Diencephalon (tissue), 1 donor: ENCODE measurements at places on chromosomes 7 and 10. TPM values are rescaled to one million over a fixed set of nuclear protein-coding genes. Genes with fewer than 3 reads are reported as not detected.

Gene GRM8
- 28.4 TPM for total RNA-seq

Gene PLAC9
- 1.4 TPM for total RNA-seq

Gene TSPAN15
- total RNA-seq: 10.6 TPM

Gene RABGEF1
- 60.2 TPM for total RNA-seq

Gene CADPS2
- 36.2 TPM for total RNA-seq

Gene BEND7
- 16.8 TPM for total RNA-seq

Gene EIF5AL1
- 0.23 TPM for total RNA-seq

Gene GDF10
- total RNA-seq: 3.0 TPM

Gene UNC5B
- total RNA-seq: 7.4 TPM

Gene IL2RA
- not detected for total RNA-seq

Gene SEM1
- total RNA-seq: 30.2 TPM

Gene NHLRC2
- 30.4 TPM for total RNA-seq

Gene EPHA1
- 7.8 TPM for total RNA-seq

Gene NUTM2D
- 7.8 TPM for total RNA-seq

Gene PDE6C
- not detected for total RNA-seq

Gene GNAT3
- not detected for total RNA-seq

Gene CALD1
- 43.6 TPM for total RNA-seq

Gene GARIN1A
- 0.92 TPM for total RNA-seq

Gene CDK14
- total RNA-seq: 137 TPM

Gene OR2F2
- not detected for total RNA-seq

Gene PDZD7
- 7.2 TPM for total RNA-seq

Gene LYZL1
- total RNA-seq: not detected

Gene FGFR2
- total RNA-seq: 28.4 TPM

Gene NEBL
- 66.4 TPM for total RNA-seq

Gene SAMD9L
- total RNA-seq: 4.4 TPM

Gene CYP2C19
- total RNA-seq: not detected

Gene FXYD4
- not detected for total RNA-seq

Gene CRHR2
- total RNA-seq: 1.6 TPM

Gene MET
- 2.8 TPM for total RNA-seq

Gene NUTM2E
- total RNA-seq: 0.46 TPM

Gene PLAU
- 2.1 TPM for total RNA-seq

Gene CDH23
- total RNA-seq: 8.1 TPM
